ENCODE measurements at places on chromosomes 6 and 20. TPM values are rescaled to one million over a fixed set of nuclear protein-coding genes. Genes with fewer than 3 reads are reported as not detected.

CRISP2 gene
- polyA plus RNA-seq: not detected

COL11A2 gene
- polyA plus RNA-seq: 1.1 TPM

NRN1 gene
- 0.35 TPM for polyA plus RNA-seq

SLC2A10 gene
- not detected for polyA plus RNA-seq

CST4 gene
- not detected for polyA plus RNA-seq

CST5 gene
- polyA plus RNA-seq: not detected

DNA sequence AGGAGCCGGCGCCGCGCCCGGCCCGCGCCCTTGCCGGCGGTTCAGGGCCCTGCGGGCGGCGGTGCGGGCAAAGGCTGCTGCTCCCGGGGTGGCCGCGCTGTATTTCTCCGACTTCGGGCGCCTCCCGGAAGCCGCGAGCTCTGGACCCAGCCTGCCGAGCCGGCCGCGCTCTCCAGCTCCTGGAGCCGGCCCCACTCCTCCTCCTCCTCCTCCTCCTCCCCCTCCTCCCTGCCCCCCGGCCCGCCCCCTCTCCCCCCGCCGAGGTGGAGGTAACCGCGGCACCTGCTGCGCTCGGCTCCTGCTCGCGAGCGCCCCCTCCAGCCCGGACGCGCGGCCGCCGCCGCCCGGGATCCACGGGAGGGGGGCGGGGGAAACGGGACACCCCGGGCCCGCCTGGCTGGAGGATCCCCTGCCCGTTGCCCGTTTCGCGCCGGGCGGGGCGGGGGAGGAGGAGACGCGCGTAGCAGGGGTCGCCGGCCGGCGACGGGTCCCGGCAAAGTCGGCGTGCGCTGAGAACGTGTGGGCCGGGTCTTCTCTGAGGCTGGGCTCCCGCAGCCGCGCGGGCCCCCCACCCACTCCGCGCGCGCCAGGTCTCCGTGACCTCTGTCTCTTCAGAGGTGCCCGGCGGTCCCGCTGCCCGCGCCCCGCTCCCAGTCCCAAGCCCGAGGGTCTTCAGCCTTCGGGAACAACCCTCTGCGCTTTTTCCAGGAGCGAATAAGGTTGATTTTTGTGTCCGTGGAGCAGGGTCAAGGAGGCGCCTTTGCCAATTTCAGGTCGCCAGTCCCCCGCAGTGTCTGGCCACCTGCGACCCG is at the start of gene SLC22A23:
SLC22A23 (minus strand) TSS at position 153 of the 812 bp plus-strand sequence. CDS start 491 bp downstream, outside the sequence.
- peak; percentile 71 for DNase-seq

DNA sequence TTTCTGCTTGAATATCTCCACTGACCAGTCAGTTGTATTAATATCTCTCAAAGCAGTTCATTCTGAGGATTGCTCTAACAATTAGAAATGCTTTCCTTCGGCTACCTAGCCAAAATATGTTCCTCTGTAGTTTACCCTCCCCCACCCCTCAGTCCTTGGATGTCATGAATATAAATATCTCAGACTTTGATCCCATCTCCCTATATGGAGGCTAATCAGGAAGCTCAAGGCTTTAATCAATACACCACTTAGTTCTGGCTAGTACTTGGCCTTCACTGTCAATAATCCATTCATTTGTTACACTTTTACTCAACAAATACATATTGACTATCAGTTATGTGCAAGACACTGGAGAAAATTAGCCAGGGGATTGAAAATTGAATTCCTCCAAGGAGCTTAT is 60.1 kb downstream of the CLIC5 start:
- no peak for DNase-seq

GRCh38 chr6:79813854-79814709 is 133.3 kb downstream of the ELOVL4 start:
- peak; percentile 57 for DNase-seq

GRCh38 chr20:25508083-25508770 is 77.1 kb downstream of the NINL start:
- DNase-seq: peak; percentile 90

DNA sequence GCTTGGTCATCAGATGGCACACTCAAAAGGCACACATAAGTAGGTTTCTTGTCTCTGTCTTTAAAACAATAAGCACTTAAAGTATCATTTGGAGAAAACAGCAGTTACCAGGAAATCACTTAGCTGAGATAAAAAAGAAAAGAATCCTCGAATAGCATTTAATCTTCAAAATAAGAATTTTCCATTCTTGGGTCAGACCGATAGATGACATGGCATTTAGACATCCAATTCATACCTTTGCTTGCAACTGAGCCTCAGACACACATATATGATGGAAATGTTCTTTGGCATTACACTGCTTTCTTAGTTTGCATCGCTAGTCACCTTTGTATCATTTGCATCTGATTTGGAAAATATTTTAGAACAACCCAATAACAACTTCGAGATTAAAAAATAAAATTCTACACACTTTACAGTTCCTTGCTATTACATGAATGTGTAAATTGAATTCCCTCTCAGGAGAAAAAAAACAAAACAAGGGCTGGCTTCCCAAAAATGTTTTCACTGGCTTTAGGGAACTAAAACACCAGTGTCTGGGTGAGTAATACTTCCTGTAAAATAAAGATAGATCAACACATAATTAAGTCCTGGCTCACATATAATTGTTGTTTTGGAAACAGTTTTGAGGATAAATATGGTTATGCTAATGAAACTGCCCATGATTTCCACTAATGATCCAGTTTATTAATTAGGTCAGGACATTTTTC is 1.3 kb upstream of the RNF217 start:
- DNase-seq: no peak

Measured in A549 (cell line).